Epithelial cell of proximal tubule (primary cell): ENCODE measurements at places on chromosomes 12 and 14.

DNA sequence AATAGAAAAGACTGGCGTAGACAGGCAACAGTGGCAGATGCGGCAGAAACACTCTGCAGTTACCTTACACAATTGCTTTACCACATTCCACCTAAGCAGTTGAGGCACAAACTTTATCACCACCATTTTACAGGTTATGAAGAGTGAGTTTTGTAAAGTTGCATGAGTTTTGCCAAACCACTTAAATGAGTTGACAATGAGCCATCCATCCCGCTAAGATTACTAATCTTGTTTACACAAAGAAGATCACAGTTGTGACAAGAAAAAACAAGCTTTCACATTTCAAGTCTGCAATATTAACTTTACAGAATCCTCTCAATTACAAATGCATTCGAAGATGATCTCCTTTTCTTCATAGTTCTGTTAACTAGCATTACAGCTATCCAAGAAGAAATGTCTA lies 1.8 kb downstream of the TMCC3 start:
- no peak for DNase-seq

DNA sequence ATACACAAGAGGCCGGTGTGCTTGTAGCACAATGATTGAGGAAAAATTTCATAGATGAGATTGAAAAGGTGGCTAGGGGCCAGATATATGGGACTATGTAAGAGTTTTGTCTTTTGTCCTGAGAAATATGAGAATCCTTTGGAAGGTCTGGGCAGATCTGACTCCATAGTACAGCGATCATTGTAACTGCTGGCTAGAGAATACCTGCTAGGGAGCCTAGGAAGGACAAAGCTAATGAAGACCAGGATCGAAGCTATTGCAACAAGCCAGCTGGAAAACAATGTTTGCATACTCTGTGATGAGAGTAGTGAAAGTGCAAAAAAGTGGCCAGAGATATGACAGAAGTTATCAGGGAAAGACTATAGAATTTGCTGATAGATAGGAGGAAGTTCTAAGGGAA lies 537.6 kb downstream of the C12orf50 start:
- no peak for DNase-seq

DNA sequence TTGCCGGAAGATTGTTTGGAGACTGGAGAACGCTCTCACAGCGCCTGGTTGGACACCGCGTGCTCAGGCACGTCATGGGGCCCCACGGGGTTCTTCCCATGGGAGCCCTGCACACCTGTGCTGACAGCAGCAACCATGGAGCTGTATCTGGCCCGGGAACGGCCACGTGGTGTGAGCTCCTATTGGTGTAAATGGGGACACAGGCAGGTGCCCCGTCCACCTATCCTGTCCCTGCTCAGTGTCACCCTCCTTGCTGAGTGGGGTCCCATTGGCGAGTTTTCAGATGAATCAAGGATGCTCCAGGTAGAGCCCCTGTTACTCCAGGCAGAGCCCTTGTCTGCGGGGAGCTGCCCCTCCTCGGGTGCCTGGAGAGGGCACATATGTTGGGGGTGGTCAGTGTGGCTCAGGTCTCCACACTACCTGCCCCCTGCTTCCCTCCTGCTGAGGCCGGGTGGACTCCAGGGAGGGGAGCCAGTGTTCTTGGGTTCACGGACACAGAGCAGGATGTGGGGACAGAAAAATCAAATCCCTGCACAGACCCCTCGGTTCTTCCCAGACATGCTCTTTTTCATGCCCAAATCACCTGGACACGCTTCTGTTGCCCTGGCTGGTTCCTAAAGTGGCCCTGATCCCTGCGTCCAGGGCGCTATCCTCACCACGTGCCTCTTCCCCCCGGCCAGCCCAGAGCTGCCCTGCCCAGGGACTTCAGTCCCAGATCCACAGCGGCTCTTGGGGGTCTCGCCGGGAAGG lies 250.1 kb downstream of the ADGRD1 start:
- no peak for DNase-seq

GRCh38 chr12:76859611-76860010 lies 19.2 kb downstream of the CSRP2 start:
- DNase-seq = no peak

DNA sequence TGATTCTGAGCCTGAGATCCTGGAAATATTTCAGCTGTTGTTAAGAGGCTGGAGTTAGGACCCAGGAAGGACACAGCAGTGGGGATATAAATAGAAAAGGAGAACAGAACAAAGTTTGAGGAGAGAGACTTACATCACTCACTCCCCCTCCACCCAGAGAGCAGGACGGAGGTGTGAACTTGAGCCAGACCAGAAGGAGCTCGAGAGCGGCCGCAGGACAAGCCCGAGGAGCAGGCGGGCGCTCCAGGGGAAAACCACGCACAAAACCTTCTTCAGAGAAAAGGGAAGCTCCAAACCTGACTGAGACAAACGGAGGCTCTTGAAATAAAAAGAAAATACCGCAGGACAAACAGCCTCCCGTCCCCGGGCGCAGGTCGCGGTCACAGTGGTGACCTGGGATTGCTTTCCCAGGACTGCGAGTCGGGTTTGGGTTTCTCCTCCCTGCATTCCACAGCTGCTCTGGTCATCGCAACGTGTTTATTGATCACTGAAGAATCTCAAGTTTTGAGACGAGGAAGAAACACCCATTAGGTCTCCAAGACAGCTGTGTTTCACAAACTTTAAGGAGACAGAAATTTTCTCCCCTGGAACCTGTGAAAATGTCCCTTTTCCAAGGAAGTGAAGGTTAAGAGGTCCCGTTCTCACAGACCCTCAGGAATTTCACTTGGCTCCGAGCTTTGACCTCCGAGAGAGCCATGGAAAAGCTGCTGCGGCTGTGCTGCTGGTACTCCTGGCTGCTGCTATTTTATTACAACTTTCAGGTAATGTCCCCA lies at the start of gene ADGRD1:
ADGRD1 (plus strand) TSS at position 137 of the 773 bp plus-strand sequence; CDS start at position 696, 559 bp downstream.
- no peak for DNase-seq

DNA sequence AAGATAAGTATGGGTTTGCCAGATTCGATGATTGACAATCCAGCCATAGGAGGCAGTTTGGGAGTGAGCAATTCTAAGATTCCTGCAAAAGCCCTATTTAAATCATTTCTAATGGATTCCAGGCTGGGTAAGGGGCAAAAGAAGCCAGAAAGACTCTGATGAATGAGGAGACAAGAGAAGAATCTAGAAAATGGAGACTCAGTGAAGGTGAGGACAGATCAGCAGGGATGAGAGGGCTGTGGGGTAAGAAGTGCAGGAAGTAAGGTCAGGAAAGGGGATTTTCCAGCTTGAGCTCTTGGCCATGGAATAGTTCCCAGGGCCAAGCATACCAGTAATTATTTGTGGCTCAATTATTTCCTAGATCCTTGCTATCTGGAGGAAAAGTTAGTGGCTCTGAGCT lies 87.3 kb downstream of the TMX1 start:
- DNase-seq = peak; percentile 25

DNA sequence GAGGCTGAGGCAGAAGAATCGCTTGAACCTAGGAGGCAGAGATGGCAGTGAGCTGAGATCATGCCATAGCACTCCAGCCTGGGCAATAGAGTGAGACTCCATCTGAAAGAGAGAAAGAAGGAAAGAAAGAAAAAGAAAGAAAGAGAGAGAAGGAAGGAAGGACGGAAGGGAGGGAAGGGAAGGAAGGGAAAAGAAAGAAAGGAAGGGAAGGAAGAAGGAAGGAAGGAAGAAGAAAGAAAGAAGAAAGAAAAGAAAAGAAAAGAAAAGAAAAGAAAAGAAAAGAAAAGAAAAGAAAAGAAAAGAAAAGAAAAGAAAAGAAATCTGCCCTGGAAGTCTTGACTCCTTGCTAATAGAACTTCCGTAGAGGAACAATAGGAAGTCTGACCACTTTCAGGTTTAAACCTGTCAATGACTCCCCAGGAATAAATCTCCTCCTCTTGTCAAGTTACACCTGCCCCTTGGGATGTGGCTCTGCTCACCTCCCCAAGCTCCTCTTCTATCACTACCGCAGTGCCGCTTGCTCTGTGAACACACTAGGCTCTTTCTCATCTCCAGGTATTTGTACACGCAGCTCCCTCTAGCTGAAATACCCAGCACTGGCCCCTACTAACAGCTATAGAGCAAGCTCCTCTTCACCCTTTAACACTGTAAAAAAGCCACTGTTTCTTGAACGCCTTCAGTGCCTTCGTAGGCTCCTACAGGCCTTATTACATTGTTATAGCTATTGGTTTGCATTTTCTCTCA lies 773.1 kb upstream of the TBX3 start:
- no peak for DNase-seq

DNA sequence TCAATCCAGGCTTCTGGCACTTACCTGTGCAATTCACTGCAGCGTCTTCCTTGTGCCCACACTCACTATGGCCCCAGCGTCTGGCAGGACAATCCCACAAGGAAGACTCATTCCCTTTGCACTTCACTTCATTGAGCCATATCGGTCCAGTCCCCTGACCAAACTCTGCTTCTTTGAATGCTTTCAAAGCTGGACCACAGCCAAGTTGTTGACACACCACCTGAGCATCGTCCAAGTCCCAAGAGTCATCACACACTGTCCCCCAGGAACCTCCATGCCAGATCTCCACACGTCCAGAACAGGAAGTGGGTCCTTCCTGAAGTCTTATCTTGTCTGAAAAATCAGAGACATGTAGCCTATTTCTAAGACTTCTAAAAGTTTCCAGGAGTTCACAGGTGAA lies 20.2 kb downstream of the CD163 start:
- no peak for DNase-seq

DNA sequence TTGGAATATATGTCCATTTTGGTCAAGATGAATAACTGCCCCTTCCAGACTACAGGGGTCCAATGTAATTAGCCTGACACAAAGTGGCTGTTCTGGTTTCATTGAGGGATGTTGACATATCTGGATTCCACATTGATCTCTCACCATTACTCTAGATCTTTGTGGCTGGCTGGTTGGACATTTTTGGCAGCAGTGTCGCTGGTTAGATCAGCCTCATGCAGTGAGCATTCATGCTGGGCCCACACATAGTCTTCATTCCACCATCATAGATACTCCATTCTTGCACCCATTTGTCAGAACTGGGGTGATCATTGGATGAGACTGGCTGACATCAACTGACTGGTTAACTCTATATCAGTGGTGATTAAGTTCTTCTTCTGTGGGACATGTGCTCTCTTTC lies 74.4 kb downstream of the MGST1 start:
- DNase-seq = no peak

DNA sequence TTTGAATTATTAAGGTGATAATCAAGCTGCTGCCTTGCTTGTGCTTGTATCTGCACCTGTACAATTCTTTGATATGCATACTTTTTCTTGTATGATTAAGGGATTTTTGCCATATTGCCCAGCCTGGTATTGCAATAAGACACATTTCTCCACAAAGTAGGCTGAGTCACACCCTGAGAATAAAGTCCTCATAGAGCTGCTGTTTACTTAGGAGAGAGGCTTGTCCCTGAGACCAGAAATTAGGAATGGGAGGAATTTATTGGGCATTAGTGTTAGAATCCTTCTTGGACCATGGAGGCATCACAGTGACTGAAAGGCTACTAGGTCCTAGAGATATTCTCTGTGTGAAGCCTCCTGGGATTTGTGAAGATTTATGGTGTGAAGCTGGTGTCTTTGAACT lies 506.8 kb upstream of the FBXO33 start:
- no peak for DNase-seq

DNA sequence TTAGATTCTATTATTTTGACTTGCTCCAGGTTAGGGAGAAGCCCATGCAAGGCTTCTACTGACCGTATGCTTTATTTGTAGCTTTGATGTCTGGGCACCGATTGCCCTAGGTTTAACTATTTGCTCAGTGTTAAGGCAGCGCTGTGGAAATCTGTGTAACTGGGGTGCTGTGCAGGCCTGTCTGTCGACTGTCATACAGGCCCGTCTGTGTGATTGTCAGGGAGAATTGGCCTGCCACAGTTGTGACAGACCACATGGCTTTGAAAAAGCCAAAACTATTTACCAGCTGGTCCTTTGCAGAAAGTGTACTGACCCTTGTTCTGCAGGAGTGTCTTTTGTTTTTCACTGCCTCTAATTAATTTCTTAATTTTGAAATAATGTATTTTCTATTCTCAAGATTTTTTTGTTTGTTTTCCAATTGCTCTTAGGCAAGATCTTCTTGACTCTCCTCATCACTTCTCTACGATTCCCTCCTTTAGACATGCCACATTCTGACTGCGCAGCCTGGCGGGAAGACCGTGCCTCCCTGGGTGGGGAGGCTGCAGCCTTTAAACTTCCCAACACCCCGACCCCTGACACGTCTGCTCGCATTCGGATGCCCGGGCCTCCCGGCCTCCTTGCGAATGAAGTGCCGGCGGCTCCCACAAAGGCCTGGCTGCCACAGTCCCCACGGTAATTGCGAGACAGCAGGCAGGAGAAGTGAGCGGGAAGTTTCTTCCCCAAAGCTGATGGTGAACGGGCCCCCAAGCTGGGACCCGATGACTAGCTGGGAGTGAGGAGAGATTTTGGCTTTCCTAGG lies 99.0 kb upstream of the EVL start:
- DNase-seq = no peak

- no peak for DNase-seq
Measured at GRCh38 chr14:31419967-31420318, 407 bp downstream of the HEATR5A start.

DNA sequence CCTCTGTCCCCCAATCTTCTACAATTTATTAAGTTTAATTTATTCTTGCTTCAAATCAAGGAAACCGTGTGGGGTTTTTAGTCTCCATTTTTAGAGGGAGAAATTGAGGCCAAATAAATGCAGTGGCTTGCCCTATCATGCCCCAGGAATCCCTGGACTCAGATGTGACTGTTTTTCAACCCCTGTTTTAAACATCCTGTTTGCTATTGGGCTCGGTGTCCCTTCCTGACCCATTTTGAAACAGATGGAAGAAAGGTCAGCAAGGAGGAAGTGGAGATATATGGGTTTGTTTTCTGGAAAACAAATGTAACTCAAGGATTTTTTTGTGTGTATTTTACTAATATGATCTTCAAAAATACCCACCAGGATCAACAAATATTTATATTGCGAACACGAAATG lies 84.7 kb downstream of the DACT1 start:
- DNase-seq = no peak

DNA sequence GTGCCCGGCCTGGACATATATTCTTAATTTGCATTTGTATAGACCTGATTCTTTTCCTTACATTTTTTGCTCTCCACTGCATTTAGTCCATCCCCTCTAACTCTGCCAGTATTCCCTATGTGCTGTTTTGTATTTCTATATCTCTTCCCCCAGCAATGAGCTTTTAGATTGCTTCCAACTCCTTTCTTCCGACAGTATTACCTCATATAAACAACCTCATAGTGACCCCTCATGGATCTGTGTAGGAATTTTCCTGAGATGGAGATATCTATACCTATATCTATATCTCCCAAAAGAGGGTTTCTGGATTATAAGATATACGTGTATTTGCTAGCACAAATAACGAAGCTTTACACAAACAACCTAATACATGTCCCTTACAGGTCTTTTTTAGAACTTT lies 161.9 kb downstream of the CRADD start:
- DNase-seq = no peak

GRCh38 chr12:130873106-130873795 lies 1.4 kb downstream of the RAN start:
- DNase-seq = no peak
